ENCODE measurements at places on chromosomes 4 and X.

DNA sequence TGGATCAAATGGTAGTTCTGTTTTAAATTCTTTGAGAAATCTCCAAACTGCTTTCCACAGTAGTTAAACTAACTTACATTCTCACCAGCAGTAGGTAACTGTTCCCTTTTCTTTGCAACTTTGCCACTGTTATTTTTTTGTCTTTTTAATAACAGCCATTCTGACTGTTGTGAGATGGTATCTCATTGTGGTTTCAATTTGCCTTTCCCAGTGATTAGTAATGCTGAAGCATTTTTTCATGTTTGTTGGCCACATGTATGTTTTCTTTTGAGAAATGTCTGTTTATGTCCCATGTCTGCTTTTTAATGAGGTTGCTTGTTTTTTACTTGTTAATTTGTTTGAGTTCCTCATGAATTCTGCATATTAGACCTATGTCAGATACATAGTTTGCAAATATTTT is 198.8 kb downstream of the RAB28 start:
- no peak for DNase-seq

GRCh38 chrX:4754878-4755604 is 1041.6 kb upstream of the PRKX start:
- no peak for DNase-seq

DNA sequence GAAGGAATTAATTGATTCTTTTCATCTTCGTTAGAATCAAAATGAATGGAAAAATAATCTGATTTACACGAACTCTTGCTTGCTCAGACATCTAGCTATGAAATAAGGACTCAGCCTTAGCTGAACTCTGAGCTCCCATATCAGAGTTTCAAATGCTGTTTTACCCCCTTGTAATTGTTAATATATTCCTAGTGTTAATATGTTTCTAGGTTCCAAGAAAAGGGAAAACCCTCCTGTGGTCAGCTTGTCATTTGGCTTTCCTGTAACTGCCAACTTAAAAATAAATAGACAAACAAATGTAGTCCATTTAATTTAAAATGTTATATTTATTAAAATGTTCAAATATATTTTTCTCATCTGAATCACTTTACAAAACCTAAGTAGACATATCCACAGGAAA is 432.1 kb downstream of the ARHGAP24 start:
- no peak for DNase-seq

- DNase-seq: no peak
Measured at GRCh38 chr4:80065601-80066000, 7.4 kb downstream of the ANTXR2 start.

GRCh38 chrX:68710870-68711576 is 63.6 kb downstream of the STARD8 start:
- peak; percentile 37 for DNase-seq

- DNase-seq: no peak
Measured at GRCh38 chr4:72770708-72771107, 201.7 kb upstream of the ADAMTS3 start.

GRCh38 chr4:72446353-72447055 is 122.5 kb downstream of the ADAMTS3 start:
- no peak for DNase-seq

DNA sequence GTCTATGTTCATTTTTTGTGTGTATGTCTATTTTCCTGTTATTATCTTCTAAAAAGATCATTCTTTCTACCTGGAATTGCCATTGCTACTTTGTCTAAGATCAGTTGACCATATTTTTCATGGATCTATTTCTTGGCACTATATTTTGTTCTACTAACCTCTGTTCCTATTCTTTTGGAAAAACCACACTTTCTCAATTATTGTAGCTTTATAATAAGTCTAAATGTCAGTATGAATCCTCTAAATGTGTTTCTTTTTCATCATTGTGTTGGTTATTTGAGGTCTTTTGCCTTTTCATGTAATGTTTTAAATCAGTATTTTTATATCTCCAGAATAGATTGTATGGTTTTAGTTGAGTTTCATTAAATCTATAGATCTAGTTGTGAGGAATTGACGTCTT is 798.3 kb downstream of the FAT4 start:
- no peak for DNase-seq

- DNase-seq: no peak
Measured at GRCh38 chrX:129750971-129751370, 12.2 kb downstream of the XPNPEP2 start.

- peak; percentile 52 for DNase-seq
Measured at GRCh38 chr4:71380788-71381187, 42.0 kb downstream of the SLC4A4 start.

GRCh38 chr4:70714079-70714887 is 7.5 kb upstream of the RUFY3 start:
- DNase-seq: no peak

- peak; percentile 43 for DNase-seq
Measured at GRCh38 chrX:13167481-13168231, 123.2 kb upstream of the FAM9C start.

GRCh38 chr4:73244945-73245601 is 13.5 kb downstream of the ANKRD17 start:
- no peak for DNase-seq

DNA sequence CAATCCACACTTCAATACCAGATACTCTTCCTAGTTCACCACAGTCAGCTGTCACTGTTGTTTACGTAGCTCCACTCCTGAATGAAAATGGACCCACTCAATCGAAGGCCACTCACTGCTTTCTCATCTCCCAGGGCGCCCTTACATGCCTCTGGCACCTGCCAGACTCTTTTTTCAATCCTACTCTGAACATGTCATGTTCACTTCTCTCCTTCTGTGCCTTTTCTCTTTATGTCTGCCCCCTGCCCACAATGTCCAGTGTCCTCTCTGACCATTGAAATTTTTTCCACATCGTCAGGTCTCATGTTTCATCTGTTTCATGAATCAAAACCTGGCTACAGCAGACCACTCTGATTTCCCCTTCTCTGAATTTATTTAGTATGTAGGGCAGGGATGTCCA is 1.3 kb upstream of the MGAT4D start:
- DNase-seq: no peak

DNA sequence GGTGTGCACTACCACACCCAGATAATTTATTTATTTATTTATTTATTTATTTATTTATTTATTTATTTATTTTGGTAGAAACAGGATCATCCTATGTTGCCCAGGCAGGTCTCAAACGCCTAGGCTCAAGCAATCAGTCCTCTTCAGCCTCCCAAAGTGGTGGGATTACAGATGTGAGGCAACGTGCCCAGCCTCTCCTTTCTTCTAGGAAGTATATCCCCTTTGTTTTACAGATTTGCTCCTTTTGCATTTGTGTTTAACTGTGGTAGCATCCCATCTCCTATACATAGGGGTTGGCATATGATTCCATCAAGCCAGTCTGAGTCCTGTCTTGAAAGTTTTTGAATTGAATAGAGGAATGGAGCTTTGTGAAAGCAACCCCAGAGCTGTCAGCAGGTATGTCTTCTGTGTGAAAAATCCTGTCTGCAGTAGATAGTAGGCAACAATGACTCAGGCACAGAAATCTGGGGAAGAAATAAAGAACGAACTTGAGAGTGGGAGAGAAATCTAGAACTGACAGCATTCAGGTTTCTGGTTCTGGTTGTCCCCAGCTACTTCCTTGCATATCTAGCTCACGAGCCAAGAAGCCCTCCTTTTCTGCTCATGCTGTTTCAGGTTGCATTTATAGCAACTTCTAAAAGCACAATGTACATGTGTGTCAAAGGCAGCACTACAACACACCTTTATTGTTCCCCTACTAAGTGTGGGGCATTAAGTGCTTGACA is 113.7 kb upstream of the LSM6 start:
- no peak for DNase-seq

- no peak for DNase-seq
Measured at GRCh38 chr4:44791831-44792230, 65.5 kb upstream of the GNPDA2 start.
